ENCODE measurements at places on chromosomes 1 and 21. TPM values are rescaled to one million over a fixed set of nuclear protein-coding genes. Genes with fewer than 3 reads are reported as not detected.

Gene YRDC
- 4.8 TPM for polyA plus RNA-seq

Gene HAO2
- not detected for polyA plus RNA-seq

Gene WLS
- polyA plus RNA-seq: 32.5 TPM

- H3K4me3 ChIP-seq: no peak overlapping the region
- no peaks in the 10 kb centered on the region for H3K36me3 ChIP-seq
- peak; percentile 50 for DNase-seq
- no peaks in the 10 kb centered on the region for H3K4me1 ChIP-seq
- no peak overlapping the region for H3K27ac ChIP-seq
Observed at GRCh38 chr21:44991538-44992483, 52.0 kb downstream of the SLX9 start.

DNA sequence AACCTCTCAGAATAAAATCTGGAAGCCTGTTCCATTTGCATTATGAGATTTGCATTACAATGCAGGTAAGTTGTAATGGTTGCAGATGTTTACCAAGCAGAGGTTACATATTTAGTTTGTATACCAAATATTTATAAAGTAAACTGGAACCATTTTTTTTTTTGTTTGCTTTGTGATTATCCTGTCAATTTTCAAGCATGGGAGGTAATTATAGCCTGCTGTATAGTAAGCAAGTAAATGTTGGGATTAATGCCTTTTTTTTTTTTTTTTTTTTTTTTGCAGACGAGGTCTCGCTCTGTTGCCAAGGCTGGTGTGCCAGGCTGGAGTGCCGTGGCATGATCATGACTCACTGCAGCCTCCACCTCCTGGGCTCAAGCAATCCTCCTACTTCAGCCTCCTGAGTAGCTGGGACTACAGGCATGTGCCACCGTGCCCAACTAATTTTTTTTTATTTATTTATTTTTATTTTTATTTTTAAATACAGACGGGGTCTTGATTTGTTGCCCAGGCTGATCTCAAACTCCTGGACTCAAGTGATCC lies 21.0 kb downstream of the NFYC start:
- H3K27me3 ChIP-seq: no peaks in the 10 kb centered on the region
- peak; percentile 14 for DNase-seq
- peaks cover 84% of the 10 kb centered on the region for H3K4me1 ChIP-seq
- no peak overlapping the region for H3K4me3 ChIP-seq
- no peaks in the 10 kb centered on the region for H3K36me3 ChIP-seq

GRCh38 chr1:10033359-10033845 lies 644 bp downstream of the UBE4B start:
- peak overlapping the region; percentile 89 for H3K27ac ChIP-seq
- H3K4me3 ChIP-seq: peak overlapping the region; percentile 95
- H3K36me3 ChIP-seq: no peaks in the 10 kb centered on the region
- DNase-seq: peak; percentile 26

- H3K4me1 ChIP-seq: no peaks in the 10 kb centered on the region
- no peaks in the 10 kb centered on the region for H3K36me3 ChIP-seq
- H3K4me3 ChIP-seq: no peak overlapping the region
- H3K27ac ChIP-seq: no peak overlapping the region
Observed at GRCh38 chr1:204647114-204647804, 38.3 kb downstream of the LRRN2 start.

DNA sequence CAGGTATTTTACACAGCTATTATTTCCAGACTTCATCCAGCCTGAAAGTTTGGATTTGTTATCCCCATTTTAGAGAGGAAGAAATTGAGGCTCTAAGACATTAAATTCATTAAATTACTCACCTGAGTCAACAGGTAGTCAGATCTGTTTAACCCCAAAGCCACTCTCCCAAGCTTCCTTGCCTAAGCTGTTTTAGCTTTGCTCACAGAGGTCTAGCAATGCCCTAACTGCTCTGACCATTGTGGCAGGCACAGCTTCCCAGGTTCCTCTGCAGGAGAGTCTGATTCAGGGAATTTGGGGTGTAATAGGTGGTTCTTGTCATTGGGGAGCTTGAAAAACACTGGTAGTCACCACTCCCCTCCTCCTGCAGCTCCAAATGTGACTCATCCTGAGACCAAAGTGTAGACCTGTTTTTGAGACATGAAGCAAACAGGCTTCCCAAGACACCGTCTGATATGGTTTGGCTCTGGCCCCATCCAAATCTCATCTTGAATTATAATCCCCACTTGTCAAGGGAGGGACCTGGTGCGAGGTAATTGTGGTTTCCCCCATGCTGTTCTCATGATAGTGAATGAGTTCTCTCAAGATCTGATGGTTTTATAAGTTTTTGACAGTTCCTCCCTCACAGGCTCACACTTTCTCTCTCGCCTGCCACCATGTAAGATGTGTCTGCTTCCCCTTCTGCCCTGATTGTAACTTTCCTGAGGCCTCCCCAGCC lies 142.8 kb upstream of the DNAH14 start:
- H3K27ac ChIP-seq: no peak overlapping the region
- H3K4me3 ChIP-seq: no peak overlapping the region
- no peaks in the 10 kb centered on the region for H3K4me1 ChIP-seq
- no peaks in the 10 kb centered on the region for H3K27me3 ChIP-seq
- no peak for DNase-seq

DNA sequence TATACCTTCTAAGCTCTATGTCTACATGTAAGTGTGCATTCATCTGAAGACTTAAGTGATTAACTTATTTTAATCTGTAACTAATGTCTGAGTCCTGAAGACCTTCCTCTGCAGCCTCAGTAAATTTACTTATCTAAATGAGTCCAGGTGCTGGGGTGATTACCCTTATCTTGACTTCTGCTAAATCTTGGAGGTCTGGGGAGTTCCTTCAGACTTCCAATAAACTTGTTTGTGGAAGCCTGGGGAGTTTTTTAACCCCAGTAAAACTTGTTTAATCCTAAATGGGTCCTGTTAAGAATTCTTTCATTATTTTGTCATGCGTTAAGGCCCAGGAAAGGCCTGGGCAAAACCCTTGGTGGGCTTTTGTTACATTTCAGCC lies 37.0 kb downstream of the RSPH1 start:
- peak overlapping the region; percentile 10 for H3K27ac ChIP-seq
- H3K4me3 ChIP-seq: no peak overlapping the region
- H3K4me1 ChIP-seq: peaks cover 8% of the 10 kb centered on the region
- no peaks in the 10 kb centered on the region for H3K27me3 ChIP-seq

DNA sequence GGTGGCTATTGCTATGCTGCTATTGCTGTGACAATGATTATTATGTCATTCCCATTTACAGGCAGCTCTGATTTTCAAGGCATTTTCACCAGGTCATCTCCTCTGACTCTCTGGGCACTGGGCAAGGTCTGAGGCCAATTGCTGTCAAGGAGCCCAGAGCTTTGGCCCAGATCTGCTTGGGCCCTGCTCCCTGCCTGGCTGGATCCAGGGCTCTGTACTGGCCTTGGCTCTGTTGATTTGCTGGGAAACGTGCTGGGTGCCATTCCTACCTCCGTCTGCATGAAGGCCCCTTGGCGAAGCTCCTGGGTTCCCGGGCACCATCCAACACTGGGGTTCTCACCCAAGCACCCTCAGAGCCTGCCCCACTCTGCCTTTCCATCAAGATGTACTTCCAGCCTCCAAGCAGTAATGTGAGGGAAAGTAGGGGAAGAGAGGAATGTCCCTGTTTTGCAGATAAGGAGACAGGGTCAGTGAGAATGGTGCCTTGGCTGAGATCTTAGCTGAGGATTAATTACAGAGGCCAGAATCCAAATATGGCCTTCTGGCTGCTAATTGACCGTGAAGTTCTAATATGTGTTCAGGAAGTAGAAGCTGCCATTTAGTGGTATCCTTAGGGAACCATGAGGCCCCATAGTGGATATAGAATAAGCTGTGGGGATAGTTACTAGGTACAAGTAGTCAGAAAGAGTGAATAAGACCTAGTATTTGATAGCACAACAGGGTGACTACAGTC lies 63.9 kb downstream of the HTR6 start:
- no peaks in the 10 kb centered on the region for H3K36me3 ChIP-seq
- H3K27me3 ChIP-seq: no peaks in the 10 kb centered on the region
- H3K27ac ChIP-seq: no peak overlapping the region
- DNase-seq: no peak

DNA sequence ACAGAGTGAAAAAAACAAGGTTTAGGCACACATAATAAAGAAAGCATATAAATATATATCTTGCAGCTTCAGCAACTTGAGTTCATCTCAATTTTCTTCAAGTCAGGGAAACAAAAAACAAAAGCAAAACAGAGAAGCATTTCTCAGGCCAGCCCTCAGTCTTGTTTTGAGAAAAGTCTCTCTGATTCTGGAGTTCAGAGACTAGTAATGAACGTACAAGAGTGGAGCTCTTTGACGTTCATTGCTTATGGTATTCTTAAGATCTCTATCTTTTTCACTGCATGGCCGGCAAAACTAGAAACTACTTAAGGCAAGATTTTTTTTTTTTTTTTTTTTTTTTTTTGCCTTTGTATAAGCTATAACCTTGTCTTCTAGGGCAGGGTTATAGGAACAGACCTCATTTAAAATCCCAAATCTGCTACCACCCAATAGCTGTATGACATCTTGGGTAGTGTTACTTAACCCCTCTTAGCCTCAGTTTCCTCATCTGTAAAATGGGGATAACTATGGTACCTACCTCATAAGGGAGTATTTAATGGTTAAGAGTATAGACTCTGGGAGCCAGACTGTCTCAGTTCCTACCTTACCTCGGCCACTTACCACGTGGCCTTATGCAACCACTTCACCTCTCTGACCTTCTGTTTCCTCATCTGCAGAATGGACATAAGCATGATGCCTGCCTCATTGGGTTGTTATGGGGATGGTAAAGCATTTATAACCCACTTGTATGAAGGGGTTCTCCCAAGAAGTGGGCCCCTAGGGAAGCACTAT lies 33.6 kb downstream of the LMO4 start:
- no peak for DNase-seq
- no peaks in the 10 kb centered on the region for H3K36me3 ChIP-seq
- no peaks in the 10 kb centered on the region for H3K27me3 ChIP-seq
- no peaks in the 10 kb centered on the region for H3K4me1 ChIP-seq
- H3K4me3 ChIP-seq: no peak overlapping the region

DNA sequence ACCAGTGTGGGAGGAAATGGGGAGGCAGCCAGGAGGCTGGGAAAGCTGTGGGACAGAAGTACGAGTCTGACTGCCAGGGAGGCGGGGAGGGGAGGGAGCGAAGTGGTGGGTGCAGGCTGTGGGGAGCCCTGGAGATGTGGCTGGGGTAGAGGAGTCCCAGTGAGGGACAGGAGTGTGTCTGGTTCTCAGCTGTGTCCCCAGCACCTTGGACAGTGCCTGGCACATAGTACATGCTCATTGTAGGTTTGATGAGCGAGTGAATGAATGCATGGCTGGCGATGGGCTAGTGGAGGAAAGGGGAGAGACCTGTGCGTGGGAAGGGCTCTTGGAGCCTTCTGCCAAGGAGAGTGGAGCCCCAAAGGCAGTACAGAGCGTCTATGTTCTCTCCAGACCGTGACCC lies 104.1 kb downstream of the SIK1 start:
- no peaks in the 10 kb centered on the region for H3K4me1 ChIP-seq
- no peaks in the 10 kb centered on the region for H3K36me3 ChIP-seq
- no peaks in the 10 kb centered on the region for H3K27me3 ChIP-seq
- peak overlapping the region; percentile 60 for H3K27ac ChIP-seq

DNA sequence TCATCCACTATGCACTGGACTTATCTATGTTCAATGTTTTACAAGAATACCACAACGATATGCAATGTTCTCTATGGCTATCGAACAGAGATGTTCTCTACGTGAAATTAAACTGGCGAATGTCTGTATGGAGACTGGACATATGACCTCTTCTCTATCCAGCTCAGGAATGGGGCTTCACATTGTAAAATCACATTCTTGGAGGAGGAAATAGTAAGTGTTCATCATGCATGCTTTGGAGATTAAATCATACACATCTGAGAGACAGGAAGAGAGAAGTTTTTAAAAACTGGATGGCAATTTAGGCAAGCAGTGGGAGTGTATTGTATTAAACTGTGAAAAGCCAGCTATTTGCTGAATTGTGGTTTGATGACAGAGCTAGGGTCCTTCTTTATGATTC lies 47.9 kb upstream of the RGL1 start:
- no peaks in the 10 kb centered on the region for H3K27me3 ChIP-seq
- no peaks in the 10 kb centered on the region for H3K4me1 ChIP-seq
- H3K36me3 ChIP-seq: no peaks in the 10 kb centered on the region
- DNase-seq: no peak
- no peak overlapping the region for H3K4me3 ChIP-seq

DNA sequence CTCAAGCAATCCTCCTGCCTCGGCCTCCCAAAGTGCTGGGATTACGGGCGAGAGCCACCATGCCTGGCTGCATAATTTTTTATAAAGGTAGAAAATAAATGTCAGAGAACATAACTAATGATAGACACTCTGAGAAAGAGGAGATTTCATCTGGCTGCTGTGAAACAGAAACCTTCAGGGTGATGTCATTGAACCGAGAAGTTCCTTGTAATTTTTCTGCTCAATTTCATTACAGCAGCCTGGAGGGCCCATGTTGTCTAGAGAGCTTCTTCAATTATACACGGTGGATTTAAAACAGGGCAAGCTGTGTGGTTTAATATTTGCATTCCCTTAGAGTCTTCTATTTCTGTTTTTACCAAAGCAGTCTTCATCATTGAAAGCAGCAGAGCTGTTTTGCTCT lies 64.3 kb upstream of the MORC3 start:
- no peak overlapping the region for H3K27ac ChIP-seq
- no peaks in the 10 kb centered on the region for H3K27me3 ChIP-seq
- no peaks in the 10 kb centered on the region for H3K4me1 ChIP-seq
- no peak for DNase-seq
- no peak overlapping the region for H3K4me3 ChIP-seq

GRCh38 chr1:23599125-23599524 lies 39.8 kb upstream of the ID3 start:
- no peak overlapping the region for H3K27ac ChIP-seq
- no peaks in the 10 kb centered on the region for H3K27me3 ChIP-seq
- no peaks in the 10 kb centered on the region for H3K4me1 ChIP-seq
- no peaks in the 10 kb centered on the region for H3K36me3 ChIP-seq

DNA sequence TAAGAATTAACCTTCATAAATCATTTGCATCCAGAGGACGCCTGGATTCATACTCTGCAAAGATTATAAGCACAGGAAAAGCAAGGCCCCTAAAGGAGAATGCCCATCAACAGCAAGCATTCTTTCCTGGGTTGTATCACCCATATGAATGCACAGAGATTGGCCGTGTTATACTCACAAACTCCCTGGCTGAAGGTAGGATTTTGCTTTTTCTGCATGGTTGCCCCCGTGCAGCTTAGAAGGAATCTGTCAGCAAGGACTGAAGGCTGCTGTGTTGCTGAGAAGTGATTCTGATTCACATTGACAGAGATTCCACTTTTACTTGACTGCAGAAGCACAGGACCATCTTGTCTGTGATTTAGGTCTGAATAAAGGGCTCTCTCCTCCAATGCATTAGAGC lies 283.0 kb downstream of the LRRIQ3 start:
- DNase-seq: no peak
- H3K4me3 ChIP-seq: no peak overlapping the region
- H3K27ac ChIP-seq: no peak overlapping the region

GRCh38 chr21:25664491-25664931 lies 25.5 kb downstream of the JAM2 start:
- no peaks in the 10 kb centered on the region for H3K36me3 ChIP-seq
- H3K4me1 ChIP-seq: no peaks in the 10 kb centered on the region
- no peaks in the 10 kb centered on the region for H3K27me3 ChIP-seq
- no peak overlapping the region for H3K27ac ChIP-seq
- H3K4me3 ChIP-seq: no peak overlapping the region
- no peak for DNase-seq

Data from pancreas (tissue), 10 donors.